ENCODE measurements at places on chromosomes 2 and 18. TPM values are rescaled to one million over a fixed set of nuclear protein-coding genes. Genes with fewer than 3 reads are reported as not detected.

DNA sequence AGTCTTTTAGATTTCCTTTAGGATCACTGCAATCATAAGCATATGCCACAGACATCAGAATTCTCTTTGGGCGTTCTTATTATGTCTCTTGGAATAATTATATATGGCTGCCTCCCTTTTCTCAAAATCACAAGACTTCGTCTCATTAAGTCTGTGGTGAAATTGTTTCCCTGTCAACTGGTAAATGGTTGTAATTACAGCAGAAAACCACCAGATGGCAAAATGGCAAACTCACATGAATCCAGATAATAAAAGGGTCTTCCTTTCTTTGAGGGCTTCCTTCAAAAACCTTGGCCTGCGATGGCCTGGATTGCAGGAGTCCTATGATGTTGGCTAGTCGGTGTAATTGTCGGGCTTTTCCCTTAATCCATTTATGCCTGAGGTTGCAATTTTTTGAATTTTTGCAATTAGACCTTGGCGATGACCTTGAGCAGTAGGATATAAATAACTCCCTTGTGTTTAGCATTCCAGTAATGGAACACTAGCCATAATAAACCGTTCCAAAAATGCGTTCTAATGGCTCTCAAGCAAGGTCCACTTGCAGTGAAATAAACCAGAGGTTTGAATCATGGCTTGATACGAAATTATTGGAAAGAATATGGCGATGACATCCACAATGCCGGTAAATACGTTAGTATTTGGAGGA is 656.4 kb downstream of the MBD2 start:
- DNase-seq = no peak

Gene RGPD3
- 0.05 TPM for total RNA-seq

Gene GRB14
- total RNA-seq = 3.2 TPM

Gene ZNF521
- 118 TPM for total RNA-seq

Gene AP1S3
- 6.7 TPM for total RNA-seq

GRCh38 chr2:240503848-240504247 is 53.9 kb downstream of the ANKMY1 start:
- no peak for DNase-seq

Gene TEX44
- not detected for total RNA-seq

GRCh38 chr18:70662588-70662987 is 373.7 kb downstream of the SOCS6 start:
- DNase-seq = no peak

Gene PTGR3
- total RNA-seq = 27.0 TPM

Gene ADRA2B
- not detected for total RNA-seq

GRCh38 chr18:13398631-13399030 is 180.1 kb downstream of the LDLRAD4 start:
- no peak for DNase-seq

DNA sequence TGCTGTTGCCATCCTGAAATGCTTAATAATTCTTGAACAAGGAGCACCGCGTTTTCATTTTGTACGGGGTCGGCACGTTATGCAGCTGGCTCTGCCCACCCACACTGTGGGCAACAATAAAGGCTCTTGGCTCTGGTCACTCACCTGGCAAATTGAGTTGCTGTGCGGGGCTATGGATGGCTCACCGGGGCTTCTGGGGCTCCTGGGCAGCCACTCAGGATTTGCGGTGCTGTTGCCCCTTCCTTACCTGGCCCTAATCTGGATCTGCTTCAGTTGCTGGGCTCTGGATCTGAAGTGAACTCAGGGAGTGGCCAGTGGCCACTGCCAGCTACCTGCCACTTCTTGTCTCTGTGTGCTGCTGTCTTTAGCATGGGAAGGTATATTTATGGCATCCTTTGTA is 22.7 kb downstream of the RHOB start:
- DNase-seq = no peak

DNA sequence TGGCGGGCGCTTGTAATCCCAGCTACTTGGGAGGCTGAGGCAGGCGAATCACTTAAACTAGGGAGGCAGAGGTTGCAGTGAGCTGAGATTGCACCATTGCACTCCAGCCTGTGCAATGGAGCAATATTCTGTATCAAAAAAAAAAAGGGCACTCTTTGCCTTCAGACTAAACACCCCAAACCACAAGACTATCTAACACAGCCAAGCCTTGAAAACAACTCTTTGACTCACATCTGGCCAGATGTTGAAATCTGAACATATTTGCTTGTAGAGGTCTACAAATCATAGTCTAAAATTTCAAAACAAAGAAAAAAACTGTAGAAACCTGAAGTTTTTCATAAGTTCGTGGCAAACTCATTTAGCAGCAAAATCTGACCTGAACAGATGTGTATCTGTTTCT is 94.9 kb downstream of the FAM161A start:
- DNase-seq = no peak

GRCh38 chr2:72378753-72379348 is 231.2 kb upstream of the CYP26B1 start:
- no peak for DNase-seq

Gene CCDC102B
- 8.2 TPM for total RNA-seq

- DNase-seq = no peak
Measured at GRCh38 chr2:7646661-7647060, 729.4 kb downstream of the RNF144A start.

GRCh38 chr2:67290451-67291290 is 106.5 kb upstream of the ETAA1 start:
- DNase-seq = no peak

DNA sequence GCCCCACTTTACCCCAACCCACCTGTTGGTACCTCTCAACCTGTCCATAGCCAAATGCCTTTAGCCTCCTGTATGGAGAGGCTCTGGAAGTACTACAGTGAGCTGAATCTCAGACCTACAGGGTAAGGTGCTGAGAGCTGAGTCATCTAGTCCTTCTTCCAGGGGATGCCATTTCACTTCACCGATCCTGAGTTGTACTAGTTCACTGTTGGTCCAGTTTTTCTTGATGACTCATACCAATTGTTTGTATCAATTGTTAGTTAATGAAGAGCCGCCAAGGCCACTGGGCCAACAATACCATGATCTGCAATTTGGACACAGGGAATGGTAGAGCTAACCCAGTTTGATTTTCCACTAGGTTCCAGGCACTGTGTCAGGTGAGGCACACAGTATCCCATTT is 257.0 kb downstream of the CLIP4 start:
- no peak for DNase-seq

DNA sequence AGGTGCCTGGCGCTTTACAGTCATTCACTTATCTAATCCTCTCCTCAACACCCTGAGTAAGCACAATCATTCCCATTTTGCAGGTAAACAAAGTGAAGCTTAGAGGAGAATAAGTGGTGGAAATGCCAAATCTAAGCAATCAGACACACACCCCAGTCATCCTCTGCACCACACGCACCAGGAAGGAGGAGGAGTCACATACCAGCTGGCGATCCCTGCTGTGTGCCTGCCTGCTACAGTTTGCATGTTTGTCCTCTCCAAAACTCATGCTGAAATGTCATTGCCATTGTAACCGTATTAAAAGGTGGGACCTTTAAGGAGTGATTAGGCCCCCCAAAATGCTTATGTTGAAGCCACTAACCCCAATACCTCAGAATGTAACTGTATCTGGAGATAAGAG is 93.7 kb downstream of the LOXHD1 start:
- DNase-seq = no peak

GRCh38 chr18:45670281-45670962 is 53.6 kb upstream of the SLC14A1 start:
- DNase-seq = no peak

Gene GPN1
- 32.7 TPM for total RNA-seq

DNA sequence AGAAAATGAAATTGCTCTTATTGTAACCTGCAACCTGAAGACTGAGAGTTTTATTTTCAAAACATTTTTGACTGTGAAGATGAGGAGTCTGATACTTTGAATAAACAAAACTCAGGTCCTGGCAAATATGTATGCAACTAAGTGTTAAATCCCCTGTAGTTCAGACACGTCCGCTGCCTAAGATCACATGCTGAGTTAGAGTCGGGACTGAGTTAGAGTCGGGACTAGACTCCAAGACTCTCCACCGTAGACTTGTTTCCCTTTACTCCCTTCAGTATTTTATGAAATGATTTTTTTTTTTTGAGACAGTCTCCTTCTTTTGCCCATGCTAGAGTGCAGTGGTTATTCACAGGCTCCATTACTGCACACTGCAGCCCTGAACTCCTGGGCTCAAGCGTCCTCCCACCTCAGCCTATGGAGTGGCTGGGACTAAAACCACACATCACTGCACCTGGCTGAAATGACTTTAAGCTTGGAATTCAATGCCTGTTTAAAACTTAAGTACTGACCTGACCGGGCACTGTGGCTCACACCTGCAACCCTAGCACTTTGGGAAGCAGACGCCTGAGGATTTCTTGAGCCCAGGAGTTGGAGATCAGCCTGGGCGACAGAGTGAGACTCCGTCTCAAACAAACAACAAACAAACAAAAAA is 28.0 kb upstream of the PMAIP1 start:
- DNase-seq = no peak

DNA sequence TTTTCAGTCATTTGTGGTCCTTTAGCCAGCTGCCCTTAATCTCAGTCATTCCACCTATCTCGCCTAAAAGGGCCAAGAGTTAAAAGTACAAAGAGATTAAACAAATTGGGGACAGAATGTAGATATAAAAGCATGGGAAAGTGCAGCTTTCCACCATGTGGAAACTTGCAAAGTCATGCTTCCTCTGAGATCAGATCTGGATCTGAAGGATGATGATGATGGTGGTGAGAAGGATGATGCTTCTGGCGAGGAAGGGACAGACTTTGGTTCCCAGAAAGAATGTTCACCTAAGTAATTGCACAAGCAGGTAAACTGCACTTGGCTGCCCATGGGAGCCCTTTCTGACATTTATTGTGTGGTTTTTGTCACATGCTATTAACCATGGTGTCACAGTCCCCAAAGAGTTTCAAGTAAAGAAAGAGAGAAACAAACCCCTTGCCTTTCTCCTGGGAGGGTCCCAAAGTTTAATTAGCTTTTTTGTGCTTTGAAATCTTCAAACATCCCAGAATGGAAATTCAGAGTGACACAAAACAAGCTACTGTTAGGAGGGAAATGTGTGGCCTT is 34.7 kb downstream of the KLF7 start:
- no peak for DNase-seq

DNA sequence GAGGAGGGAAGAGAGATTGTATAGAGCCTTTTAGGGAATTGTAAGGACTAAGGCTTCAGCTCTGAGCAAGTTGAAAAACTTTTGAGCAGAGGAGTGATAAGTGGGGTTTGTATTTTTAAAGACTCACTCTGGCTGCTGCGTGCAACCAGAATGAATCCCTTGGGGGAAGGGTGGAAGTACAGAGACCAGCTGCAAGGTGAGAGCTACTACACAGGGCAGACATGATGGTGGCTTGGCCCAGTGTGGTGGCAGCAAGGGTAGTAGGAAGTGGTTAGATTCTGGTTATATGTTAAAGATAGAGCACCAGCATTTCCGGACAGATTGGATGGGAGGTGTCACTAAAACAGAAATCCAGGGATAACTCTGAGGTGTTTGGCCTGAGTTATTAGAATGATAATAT is 10.1 kb upstream of the SESTD1 start:
- no peak for DNase-seq

DNA sequence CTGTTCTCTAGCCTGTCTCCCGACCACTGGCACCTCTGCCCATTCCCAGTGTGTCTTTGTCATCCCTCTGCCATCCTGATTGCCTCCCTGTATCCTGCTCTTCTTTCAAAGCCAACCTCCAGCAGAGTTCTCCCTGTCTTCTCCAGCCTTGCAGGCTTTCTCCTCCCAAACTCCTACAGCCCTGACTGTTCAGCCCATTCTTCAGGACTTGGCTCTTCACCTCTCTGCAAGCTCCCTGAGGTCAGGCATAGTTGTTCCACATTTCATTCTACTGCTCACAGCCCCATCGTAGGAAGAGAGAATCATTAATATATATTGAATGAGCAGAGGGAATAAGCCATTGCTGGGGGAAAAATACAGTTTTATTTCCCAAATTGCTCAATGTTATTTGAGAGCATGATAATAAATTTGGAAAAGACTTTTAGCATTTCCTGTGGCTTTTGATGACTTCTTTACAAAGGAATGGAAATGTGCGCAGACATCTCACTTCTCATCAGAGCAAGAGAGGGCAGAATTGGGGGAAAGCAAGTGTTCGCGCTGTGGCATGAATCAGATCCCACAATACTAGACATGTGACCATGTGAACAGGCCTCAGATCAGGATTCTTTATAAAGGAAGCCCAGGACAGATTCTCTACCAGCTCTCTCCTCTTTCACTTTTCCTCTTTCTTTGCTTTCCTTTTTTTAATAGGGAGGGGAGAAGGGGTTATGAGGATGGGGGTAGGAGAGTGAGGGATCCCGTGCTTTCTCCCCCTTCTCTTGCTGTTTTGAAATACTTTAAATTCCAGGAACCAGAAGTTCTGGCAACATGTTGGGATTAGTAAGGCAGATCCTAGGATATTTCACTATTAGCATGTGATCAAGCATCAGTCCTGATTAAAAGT is 37.4 kb downstream of the EPAS1 start:
- no peak for DNase-seq

GRCh38 chr18:50830544-50830943 is 10.7 kb upstream of the MRO start:
- no peak for DNase-seq

Gene SKA1
- total RNA-seq = 1.7 TPM

- no peak for DNase-seq
Measured at GRCh38 chr2:217316743-217317142, 456.9 kb upstream of the TNP1 start.

DNA sequence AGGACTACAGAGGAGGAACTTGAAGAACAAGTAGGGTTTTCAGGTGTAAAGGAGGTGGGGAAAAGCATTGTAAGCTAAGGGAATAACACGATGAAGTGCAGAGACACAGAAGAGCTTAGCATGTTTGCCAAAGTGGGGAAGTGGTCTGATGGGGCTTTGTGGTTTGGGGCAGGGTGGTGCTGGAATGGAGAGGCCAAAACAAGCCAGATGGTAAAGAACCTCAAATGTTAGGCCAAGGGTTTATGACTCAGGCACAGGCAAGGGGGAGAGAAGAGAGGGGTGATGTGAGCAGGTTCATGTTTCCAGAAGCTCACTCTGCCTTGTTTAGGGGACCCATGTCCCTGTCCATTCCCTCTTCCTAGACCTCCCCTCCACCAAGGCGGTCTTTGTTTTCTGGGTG is 104.5 kb upstream of the YWHAQ start:
- no peak for DNase-seq

DNA sequence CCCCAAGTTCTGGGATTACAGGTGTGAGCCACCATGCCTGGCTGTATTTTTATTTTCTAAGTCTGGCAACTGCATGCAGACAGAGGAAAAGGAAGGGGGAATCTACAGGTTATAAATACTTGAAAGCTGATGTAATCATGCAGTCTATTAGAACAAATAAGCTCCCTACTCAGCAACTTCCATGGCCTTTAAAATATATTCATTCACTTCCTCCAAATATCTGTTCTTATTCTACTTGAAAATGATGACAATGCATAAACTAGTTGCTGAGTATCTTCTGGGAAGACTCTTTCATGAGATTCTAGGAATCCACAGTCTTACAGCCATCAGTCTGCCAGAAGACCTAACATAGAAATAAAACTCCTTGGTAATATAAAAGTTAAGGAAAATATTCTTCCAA is 66.9 kb upstream of the NCKAP5 start:
- DNase-seq = no peak

Gene AQP4
- not detected for total RNA-seq

Gene PPP1R7
- 74.1 TPM for total RNA-seq

Gene PER2
- 3.7 TPM for total RNA-seq

GRCh38 chr2:64168201-64168600 is 24.0 kb upstream of the PELI1 start:
- DNase-seq = no peak

Gene MC5R
- not detected for total RNA-seq

GRCh38 chr2:4528773-4529172 is 825.4 kb downstream of the DCDC2C start:
- no peak for DNase-seq
